ENCODE measurements at places on chromosomes 16 and 17.

DNA sequence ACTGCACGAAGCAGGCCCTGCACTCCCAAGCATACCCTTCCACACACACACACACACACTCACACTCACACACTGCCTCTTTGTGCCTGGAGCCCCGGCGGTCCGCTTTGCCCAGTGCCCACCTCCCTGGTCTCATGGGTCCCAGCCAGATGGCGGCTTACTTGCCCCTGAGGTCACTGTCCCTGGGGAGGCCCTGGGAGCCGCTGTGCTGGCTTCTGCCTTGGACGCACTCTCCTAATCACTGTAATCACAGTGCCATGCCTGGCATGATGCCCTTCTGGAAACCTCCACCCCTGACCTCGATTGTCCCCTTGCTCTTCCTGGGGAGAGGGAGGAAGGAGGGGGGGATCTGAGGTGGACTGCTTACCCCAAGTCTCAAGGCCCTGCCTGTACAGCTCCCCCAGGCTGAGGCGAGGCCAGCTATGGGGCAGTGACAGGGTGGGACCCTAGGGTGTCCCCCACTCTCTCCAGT is 36.0 kb downstream of the ARHGAP23 start:
- DNase-seq: no peak

DNA sequence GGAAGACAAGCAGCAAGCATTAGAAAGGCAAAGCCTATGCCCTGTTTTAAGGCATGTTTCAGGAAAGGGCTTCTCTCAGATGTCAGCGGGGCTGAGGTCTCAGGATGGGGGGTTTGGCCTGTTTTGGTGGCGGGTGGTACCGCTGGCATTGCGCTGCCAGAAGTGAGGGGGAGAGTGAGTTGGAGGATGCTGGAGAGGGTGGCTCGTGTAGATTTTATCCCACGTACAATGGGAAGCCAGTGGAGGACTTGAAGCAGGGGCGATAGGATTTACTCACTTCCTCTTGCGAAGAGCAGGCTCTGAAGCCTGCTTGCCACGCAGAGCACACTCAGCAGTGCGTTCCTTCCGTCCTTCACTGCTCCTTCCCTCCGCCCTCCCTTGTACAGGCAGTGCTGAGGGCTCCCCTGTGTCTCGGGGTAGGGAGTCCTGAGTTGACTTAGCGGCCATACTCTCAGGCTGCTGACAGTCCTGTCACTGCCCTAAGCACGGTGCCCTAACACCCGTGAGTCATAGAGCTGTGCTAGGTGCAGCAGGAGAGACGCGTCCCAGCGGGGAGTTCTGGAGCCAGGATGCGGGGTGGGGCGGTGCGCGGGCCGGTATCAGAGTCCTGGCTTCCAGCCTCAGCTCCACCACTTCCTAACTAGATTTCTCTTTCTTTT is 113.1 kb downstream of the SNX29 start:
- DNase-seq: no peak

- no peak for DNase-seq
These were observed 32.6 kb upstream of the ERN1 start for GRCh38 chr17:64162554-64162953.

DNA sequence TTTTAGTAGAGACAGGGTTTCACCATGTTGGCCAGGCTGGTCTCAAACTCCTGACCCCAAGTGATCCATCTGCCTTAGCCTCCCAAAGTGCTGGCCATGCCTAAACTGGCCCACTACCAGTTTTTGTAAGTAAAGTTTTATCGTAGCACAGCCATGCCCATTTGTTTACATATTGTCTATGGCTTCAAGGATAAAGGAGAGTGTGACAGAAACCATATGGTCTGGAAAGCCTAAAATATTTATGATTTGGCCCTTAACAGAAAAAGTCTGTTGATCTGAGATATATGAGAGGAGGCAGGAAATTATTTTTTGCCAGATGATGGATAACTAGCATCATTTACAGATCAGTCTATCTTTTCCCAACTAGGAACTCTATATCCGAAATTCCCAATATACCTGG is 4.5 kb downstream of the AKAP10 start:
- DNase-seq: no peak

DNA sequence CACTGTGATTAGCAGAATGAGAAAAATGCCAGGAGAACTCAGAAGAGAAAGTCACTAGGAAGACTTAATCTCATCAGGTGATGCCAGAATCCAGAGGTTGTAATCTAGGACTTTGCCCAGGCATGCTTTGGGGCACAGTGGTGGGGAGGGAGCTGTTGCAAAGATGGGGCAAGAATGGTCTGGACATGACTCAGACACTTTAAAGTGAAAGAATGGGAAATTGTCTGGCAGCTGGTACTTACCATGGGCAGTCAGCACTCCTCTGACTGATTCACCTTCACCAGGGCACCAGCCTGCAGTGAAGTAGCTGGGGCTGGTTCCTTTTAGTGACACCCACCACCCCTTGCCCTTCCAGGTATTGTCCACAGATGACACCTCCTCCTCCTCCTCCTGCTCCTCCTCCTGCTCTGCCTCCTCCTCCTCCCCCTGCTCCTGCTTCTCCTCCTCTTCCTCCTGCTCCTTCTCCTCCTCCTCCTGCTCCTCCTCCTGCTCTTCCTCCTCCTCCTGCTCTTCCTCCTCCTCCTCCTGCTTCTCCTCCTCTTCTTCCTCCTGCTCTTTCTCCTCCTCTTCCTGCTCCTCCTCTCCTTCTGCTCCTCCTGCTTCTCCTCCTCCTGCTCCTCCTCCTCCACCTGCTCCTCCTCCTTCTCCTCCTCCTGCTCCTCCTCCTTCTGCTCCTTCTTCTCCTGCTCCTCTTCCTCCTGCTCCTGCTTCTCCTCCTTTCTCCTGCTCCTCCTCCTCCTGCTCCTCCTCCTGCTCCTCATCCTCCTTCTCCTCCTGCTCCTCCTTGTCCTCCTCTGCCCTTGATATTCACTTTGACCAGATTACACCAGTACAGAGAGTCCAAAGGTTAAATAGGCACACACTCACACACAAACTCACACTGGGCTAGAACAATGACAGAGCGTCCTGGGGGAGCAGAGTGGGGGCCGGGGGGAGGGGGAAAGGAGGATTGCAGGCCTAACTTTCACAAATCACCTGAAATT is at the start of gene CHD9NB:
Gene CHD9NB (minus strand): TSS at position 379 of the 983 bp plus-strand sequence. CDS start 8,739 bp downstream, outside the sequence.
- peak; percentile 86 for DNase-seq

DNA sequence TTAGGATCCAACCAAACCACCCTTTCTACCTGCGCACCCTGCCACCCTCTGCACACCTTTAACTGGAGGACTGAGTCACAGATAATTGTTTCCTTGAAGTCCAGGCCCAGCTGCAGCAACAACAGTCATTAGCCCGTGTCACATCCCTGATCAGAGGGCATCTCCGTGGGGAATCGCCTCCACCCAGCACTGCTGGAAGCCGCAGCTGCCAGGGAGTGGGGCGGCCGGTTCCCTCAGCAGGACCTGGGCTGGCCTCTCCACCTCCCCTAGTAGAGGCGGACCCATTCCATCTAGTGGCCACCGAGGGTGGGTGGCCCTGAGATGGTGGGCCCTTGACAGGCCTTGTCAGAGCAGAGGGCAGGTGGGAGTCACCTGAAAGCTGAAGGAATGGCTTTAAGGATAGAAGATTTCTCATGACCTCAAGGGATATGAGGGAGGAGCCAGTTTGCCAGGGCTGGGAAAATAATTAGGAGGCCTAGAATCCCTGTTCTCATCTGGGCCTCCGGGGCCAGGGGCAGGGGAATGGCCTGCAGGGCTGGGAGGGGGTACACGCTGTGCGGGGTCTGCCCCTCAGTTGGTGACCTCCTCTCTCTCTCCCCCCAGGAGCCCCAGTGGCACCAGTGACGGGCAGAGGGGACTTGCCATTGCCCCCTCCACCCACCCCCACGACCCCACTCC is 6.2 kb downstream of the PRSS53 start:
- no peak for DNase-seq

- no peak for DNase-seq
These were observed 1.9 kb downstream of the PRAC1 start for GRCh38 chr17:48720266-48721008.

DNA sequence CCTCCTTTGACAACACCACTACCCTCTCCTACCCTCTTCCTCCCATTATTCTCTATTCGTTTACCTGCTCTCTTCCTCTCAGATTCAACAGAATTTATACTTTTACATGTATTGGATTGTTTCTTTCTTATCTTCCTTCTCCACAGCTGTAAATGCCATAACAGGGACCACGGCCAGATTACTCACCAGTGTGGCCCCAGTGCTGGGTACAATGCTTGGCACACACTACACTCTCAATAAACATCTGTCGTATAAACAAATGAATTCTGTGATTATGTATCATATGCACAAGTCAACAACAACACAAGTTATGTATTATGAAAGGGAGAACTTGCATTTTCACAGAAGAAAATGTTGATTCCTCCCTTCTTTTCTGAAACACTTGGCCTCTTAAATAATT is 20.0 kb downstream of the AARSD1 start:
- DNase-seq: no peak

DNA sequence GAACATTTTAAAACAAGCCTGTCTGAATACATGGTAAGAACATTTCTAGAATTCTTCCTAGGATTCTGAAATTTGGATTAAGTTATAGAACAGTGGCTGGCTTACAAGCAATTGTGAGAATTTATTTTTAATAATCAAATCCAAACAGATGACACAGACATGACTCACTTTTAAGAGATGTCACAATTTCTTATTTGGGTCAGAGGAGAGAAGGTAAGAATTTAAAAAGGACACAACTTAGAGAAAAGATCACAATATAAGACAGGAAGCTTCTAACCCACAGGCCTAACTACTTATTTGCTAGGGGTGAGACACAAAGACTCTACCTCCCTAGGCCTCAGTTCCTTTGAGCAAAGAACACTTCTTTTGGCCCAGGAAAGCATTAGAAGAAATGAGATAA is 32.7 kb downstream of the ZZEF1 start:
- DNase-seq: no peak

GRCh38 chr17:40582328-40582901 is 17.1 kb upstream of the CCR7 start:
- no peak for DNase-seq

DNA sequence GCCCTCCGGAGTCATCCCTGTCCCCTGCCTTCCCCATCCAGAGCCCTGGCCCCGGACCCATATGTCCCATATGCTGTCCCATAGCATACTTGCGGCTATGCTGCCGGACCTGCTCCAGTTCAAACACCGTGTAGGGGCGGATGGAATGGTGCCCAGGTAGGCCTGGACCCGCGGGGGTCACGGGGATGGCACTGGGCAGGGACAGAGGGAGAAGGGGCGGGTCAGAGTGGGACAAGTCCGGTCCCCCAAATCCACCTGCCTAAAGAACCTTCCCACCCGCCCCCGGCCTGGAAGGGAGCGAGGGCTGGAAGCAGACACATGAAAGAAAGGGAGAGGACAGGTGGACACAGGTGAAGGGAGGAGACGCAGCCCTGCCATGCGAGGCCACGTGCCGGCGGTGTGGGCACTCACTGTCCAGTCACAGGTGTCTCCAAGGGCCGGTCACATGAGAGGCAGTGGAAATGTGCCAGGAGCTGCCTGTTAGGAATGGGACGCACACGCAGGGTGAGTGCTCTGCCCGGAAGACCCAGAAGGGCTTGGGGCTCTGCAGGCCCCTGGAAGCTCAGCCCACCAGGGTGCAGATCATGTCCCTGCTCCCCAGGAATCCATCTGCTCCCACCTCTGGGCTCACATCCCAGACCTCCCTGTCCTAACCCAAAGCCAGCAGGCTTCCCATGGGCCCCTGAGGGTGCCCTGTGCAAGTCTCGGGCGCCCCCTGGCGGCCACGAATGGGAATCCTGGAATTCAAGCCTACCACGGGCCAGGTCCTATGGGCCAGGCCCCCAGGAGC is 14.0 kb downstream of the UBALD2 start:
- peak; percentile 41 for DNase-seq

DNA sequence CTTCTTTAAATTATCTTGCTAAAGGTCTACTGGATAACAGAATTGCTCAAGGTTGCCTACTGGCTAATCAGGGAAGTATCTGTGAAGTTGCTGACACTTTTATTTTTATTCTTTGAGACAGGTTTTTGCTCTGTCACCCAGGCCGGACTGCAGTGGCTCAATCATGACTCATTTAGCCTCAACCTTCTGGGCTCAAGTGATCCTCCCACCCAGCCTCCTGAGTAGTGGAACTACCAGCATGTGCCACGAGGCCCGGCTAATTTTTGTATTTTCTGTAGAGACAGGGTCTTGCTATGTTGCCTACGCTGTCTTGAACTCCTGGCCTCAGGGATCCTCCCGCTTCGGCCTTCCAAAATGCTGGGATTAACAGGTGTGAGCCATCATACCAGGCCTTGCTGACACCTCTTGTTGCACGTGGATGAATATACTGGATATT is 43.1 kb downstream of the GLG1 start:
- no peak for DNase-seq

GRCh38 chr16:3536271-3536731 is 35.5 kb downstream of the CLUAP1 start:
- no peak for DNase-seq

All from HFF-Myc (cell line).